Activated CD4-positive, alpha-beta T cell treated with anti-CD3 and anti-CD28 coated beads, Interleukin-2, amount 50 U/mL, for 16 hours (primary cell): ENCODE measurements at places on chromosomes 2 and 18.
A peak's percentile ranks its signal among the peaks of the same experiment; 100 is the strongest.

DNA sequence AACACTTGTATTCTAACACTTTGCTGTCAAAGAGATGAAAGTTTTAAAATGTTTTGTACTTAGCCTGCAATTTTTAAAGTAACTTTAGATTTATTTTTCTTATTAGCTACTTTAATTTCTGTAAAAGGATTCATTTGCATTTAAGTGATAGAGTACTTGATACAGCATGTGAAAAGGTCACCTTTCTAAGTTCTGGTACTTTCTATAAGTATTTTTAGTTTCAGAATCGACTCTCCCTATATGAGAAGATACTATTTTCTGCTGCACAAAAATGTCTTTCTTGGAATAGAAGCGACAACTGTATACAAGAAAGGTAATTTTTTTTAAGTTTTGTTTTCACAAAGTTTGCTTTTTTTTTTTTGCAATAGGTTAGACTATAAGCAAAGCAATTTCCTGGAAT is 72.9 kb downstream of the METTL8 start:
- no peak for DNase-seq

DNA sequence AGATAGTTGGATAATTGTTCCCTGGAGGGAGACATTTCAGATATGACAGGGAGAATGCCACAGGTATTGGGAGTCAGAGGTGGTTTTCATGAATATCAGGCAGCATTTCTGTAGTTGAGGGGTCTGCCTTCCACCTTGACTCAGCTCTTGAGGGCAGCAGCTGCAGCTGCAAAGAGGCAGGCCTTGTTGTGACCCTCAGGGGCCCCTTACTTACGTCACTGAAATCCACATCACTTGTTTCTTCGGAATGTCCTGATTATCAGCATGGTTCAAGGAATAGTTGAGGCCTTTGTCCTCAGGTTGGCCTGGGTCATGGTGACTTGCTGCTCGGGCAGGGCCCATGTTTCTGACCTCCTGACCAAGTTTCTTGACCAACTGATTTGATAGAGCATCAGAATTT is 46.9 kb downstream of the TMEM17 start:
- DNase-seq = no peak

- DNase-seq = peak; percentile 52
Observed at GRCh38 chr2:6946722-6947121, 29.5 kb downstream of the RNF144A start.

DNA sequence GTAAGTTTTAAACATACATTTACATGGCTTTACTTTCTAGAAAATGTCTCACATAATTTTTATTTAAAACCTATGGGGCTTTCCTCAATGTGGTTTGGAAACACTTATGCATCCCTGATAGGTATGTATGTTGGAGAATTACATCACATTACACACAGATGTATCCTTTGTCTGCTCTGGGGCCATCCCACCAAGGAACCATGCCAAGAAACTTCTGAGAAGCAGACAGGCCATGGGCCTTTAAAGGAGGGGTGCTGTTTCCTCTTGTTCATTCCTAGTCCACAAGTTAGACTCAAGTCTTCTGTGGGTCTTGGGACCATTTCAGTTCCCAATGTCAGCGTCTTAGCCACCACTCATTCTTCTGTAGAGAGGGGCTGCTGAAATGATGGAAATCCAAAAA is 162.0 kb upstream of the SETBP1 start:
- DNase-seq = no peak

DNA sequence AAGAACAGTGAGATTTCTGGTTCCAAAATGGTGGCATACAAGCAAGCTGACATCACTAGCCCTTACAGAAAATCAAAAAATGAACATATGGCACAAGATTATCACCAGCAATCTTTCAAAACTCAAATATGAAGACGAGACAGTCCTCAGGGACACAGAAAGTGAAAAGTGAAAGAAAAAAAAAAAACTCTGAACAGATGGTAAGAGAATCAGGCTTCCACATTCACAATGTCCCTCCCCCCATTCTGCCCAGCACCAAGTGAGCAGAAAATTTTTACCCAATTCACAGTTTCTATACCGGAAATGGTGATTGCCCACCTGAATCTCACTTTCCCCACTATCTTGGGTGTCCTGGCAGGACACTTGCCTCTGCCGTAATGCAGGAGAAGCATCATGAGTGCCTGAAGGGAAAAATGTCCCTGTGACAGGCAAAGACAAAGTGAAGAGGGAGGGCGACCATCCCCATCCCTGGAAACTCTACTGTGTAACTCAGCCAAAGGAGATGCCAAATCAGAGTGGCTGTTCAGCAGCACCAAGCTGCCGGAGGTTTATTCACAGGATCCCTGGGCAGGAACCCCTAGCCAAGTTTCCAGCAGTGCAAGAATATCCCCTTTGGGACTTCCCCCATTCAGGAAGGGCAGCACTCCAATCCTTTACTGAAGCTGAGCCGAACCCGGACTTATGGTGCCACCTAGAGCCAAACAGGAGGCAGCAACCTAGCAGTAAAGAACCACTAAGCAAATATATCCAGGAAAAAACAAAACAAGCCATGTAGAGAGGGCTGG is 312.2 kb downstream of the LRATD1 start:
- no peak for DNase-seq

DNA sequence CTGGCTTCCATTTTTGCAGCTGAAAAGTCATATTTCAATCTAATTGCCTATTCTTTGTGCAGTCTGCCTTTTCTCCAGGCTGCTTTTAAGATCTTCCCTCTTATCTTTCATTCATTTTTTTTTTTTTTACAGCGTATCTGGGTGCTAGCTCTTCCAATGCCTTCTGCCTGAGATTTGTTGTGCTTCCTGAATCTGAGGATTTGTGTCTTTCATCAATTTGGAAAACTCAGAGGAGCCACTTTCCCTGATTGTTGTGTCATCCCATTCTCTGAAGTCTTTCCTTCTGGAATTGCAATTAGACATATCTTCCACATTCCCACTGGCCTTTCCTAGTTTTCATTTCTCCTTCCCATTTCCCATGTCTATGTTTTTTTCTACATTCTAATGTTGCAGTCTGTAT is 21.9 kb upstream of the ACKR3 start:
- DNase-seq = no peak

DNA sequence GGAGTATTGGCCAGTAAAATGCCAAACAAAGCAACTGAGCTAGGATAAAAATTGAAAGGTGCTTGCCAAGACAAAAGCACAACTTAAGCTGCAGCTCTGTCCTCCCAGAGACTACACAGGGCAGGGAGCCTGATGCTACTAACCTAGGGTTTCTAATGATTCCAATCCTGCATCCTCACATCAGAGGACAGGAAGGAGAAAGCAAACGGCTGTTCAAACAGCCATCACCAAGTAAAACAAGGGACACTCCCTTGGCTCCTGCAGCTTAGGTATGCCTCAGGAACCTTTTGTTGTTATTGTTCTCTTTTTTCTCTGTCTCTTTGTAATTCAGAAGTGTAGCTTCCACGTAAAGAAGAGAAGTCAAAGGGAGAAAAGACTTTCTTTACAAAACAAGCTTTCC is 99.5 kb downstream of the TCF4 start:
- DNase-seq = no peak

DNA sequence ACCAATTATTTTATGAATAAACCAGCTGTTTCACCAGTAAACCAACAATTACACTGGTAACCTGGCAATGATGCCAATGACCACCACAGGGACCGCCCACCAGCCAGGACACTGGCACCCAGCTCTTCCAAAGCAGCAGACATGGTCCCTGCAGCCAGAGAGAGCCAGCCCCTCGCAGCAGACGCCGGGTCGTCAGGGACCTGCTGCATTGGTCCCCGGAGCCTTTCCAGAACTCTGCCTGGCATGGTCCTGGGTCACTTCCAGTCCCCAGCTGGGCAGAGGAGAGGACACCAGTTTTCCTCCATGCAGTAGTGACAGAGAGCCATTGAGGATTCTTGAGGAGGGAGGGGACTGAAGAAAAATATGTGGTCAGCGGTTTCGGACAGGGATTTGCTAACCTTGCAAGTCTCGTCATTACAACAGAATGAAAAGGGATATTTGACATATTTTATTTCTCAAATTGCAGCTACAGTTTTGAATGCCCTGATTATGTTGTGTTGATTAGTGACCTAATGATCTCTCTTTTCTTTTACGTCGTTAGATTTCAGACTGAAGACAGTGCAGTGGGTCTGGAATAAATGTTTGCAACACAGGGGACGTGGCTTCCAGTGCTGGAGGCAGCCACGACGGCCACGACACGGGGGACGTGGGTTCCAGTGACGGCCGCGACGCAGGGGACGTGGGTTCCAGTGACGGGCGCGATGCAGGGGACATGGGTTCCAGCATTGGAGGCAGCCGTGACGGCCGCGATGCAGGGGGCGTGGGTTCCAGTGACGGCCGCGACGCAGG is 154.5 kb downstream of the TPO start:
- no peak for DNase-seq

GRCh38 chr18:75844146-75844545 is 416.6 kb upstream of the SMIM21 start:
- DNase-seq = no peak

DNA sequence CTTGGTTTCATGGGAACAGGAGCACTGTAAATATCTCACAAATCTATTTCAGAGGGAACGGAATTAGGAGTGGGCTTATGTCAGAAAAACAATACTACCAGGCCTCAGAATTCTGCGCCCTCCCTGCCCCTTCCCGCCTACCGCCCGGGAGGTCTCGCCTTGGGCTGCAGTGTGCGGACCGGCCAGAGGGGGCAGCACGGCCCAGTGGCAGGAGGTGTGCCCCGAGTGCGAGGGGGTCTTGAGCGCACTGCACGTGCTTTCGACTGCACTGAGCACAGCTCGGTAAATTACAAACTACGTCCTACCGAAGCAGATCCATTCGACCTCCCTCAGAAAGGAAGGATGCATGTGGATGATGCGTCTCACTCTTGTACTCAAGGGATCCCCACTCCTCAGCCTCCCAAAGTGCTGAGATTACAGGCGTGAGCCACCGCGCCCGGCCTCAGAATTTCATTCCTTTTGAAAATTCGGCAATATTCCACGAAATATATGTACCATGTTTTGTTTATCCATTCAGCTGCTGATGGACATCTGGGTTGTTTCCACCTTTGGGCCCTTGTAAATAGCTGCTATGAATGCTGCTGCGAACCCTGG is 297.0 kb downstream of the BCL2 start:
- DNase-seq = no peak

GRCh38 chr2:190849774-190850173 is 30.8 kb upstream of the GLS start:
- DNase-seq = no peak

DNA sequence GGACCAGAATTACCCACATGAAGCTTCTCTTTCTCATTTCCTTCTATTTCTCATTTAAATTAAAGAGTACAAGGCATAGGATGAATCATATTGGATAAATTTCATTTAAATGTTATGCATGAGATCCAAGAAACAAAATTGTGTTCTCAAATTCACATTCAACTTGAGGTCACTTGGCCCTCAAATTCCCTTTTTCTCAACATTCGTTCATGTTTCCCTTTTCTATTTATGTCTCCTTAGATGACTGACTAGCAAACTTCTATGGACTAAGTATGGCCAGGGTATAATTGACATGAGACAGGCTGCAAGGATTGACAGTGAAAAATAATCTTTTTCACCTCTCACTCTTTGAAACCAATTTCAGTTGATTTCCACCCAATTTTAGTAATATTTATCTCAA is 4.0 kb upstream of the LDLRAD4 start:
- DNase-seq = no peak

- DNase-seq = no peak
Observed at GRCh38 chr18:10419420-10420103, 34.9 kb upstream of the APCDD1 start.

DNA sequence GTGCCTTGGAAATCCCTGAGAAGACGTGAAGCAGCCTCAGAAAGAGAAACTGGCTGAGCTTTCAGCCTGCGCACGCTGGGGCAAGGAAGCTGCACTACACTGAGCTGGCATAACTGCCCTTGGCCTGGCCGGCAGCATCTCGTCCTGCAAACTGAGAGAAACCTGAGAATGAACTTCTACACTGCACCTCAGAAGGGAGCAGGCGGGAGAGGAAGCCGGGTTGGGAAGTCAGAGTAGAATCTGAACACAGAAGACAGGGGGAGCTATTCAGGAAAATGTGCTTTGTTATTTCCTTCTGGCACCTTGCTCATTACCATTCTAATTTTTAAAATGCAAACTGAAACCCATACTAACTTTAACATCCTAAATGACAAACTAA is 70.9 kb downstream of the ZEB2 start:
- no peak for DNase-seq

DNA sequence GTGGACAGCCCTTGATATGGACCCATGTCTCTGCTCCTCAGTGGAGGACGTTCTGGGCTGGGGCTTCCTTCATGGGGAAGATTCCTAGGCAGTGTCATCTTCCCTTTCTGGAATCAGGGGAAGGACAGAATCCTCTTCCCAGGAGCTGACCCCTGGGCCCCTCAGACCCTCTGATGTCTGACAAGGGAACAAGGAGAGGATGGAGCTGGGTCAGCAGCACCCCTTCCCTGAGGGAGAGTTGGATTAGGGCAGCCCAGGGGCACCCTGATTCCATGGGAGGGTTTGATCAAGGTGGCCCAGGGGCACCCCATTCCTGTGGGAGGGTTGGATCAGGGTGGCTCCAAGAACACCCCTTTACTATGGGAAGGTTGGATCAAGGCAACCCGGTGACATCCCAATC is 86.5 kb downstream of the ACKR3 start:
- no peak for DNase-seq

DNA sequence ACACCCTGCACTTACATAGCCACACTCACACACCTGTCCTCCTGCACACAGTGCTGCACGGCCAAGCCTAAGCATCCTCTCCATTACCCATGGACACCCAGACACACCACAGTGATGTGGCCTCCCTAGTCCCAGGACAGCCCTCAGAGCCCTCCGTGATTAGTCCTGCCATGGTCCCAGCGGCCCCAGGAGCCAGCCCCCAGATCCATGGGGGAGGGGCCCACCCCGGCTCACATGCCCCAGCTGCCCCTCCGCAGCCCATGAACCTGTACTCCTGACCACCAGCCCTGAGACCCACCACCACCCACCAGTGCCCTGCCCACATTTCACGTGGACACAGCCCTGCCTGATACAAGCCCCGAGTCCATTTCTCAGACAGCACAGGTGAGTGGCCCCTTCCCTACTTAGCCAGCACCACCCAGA is 8.1 kb upstream of the DUSP2 start:
- no peak for DNase-seq

GRCh38 chr2:164826293-164827243 is 15.1 kb downstream of the COBLL1 start:
- no peak for DNase-seq

- DNase-seq = no peak
Observed at GRCh38 chr2:84972207-84972783, 1.3 kb downstream of the KCMF1 start.

DNA sequence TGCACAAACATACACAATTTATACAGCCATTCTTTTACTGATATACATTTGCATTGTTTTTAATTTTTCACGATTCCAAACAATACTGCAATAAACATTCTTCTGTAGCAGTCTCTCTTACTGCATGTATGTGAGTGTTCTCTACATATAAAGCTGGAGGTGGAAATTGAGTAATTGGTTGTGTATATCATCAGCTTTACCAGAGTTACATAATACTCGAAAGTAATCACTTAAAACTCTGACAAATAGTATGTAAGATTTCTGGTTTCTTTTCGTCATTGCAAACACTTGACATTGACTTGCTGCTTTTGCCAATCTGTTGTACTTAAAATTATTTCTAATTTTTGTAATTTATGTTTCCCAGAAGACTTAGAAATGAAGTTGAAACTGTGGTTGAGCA is 110.2 kb downstream of the TDRD15 start:
- DNase-seq = no peak
